ENCODE measurements at places on chromosomes 12 and 14. TPM values are rescaled to one million over a fixed set of nuclear protein-coding genes. Genes with fewer than 3 reads are reported as not detected.

Gene IL26
- not detected for total RNA-seq

Gene TMEM52B
- not detected for total RNA-seq

Gene LRIG3
- total RNA-seq = 102 TPM

Gene CLEC2B
- total RNA-seq = 25.2 TPM

Gene NUAK1
- 31.5 TPM for total RNA-seq

Gene SLC10A1
- not detected for total RNA-seq

Gene STON2
- 91.2 TPM for total RNA-seq

Gene GALNT9
- total RNA-seq = 0.92 TPM

Gene AQP6
- total RNA-seq = 0.10 TPM

Gene LPAR5
- 2.6 TPM for total RNA-seq

Gene TMEM119
- 42.0 TPM for total RNA-seq

Gene OTOGL
- 0.41 TPM for total RNA-seq
